ENCODE measurements at places on chromosomes 4 and X. TPM values are rescaled to one million over a fixed set of nuclear protein-coding genes. Genes with fewer than 3 reads are reported as not detected.

The PRPS2 gene
- polyA plus RNA-seq, result 15.4 TPM

The CXCL3 gene
- polyA plus RNA-seq, result 2.2 TPM

The PDLIM5 gene
- 74.5 TPM for polyA plus RNA-seq

The GAGE2A gene
- not detected for polyA plus RNA-seq
